Stimulated activated CD4-positive, alpha-beta T cell treated with anti-CD3 and anti-CD28 coated beads, TNF-alpha, amount 100 ng/mL, for 1 hour (primary cell): ENCODE measurements at places on chromosomes 7 and 10.
A peak's percentile ranks its signal among the peaks of the same experiment; 100 is the strongest.

GRCh38 chr7:2958416-2959102 is 85.1 kb downstream of the CARD11 start:
- DNase-seq, result no peak

DNA sequence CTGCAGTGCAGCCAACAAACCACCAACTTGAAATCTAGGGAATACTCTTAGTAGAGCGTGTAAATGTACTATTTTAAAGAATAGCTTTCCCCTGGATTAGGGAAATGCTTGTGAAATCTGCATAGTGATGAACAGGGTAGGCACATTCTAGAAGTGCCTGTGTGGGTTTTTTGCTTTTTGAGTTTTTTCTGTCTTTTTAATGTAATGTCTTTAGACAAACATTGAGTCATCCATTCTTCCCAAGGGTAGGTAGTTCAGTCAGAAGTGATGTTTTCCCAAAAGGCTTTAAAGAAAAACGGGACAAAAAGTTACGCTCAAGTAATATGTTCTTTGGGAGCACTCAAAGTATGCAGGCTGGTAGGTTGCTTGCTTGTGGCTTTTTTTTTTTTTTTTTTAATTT is 130.0 kb downstream of the AUTS2 start:
- DNase-seq, result no peak

GRCh38 chr7:75642810-75643486 is 95.8 kb downstream of the HIP1 start:
- DNase-seq, result peak; percentile 30

DNA sequence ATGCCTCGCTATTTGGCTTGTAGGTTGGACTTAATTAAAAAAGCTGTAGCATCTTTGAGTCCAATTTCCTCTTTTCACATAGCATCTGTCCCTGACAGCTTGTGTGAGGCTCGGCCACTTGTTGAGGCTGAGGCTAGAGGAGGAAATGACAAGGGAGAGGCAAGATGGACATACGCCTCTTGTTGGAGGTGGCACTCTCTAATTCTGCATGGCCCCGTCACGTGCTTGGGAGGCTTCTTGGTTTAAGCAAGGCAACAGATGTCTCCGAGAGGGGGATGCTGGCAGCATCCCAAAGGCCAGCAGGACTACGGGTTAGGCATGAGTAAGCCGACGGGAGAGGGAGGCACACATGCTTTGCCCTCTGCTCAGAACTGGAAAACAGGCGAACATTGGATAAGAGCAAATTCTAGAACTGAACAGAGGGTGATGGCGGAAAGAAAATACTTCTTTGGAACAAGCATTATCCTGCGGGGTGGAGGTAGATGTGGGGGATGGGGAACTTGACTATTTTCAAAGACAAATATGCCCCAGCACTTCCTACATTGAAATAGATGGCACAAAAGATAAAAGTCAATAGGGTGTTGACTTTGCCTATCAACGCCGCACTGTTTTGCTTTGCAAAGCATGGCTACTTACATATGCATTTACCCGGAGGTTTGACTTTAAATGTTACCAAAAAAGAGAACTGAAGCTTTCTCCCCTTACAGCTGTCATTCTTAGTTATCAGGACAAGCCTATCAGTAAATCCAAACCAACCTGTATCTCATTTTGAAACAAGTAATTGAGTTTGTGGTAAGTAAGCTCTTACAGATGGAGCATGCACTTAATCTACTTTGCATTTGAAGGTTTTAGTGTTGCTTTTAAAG is 94.8 kb downstream of the CHN2 start:
- no peak for DNase-seq

- no peak for DNase-seq
Observed at GRCh38 chr7:22814261-22815208, 8.1 kb downstream of the TOMM7 start.

GRCh38 chr7:913736-914520 is 37.6 kb downstream of the GET4 start:
- DNase-seq, result no peak

DNA sequence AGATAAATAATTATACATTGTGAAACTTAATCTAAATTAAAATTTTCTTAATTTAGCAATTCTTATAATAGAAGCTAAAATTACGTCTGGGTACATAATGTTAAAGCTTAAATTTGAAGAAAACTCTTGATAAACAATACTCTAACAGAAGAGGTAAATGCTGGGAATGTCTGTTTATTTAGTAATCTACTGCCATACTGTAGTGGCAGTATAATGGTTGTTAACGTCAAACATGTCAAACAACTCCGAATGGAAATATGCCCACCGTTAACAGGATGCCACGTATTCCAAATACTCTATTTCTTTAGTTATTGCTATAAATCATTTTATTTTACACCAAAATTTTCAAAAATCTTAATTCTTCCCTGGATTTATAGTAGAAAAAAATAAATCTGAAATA is 40.0 kb upstream of the PTPN12 start:
- no peak for DNase-seq

- DNase-seq, result no peak
Observed at GRCh38 chr7:74263399-74264120, 9.4 kb upstream of the RFC2 start.

- DNase-seq, result peak; percentile 24
Observed at GRCh38 chr7:44240983-44241510, 40.3 kb downstream of the YKT6 start.

DNA sequence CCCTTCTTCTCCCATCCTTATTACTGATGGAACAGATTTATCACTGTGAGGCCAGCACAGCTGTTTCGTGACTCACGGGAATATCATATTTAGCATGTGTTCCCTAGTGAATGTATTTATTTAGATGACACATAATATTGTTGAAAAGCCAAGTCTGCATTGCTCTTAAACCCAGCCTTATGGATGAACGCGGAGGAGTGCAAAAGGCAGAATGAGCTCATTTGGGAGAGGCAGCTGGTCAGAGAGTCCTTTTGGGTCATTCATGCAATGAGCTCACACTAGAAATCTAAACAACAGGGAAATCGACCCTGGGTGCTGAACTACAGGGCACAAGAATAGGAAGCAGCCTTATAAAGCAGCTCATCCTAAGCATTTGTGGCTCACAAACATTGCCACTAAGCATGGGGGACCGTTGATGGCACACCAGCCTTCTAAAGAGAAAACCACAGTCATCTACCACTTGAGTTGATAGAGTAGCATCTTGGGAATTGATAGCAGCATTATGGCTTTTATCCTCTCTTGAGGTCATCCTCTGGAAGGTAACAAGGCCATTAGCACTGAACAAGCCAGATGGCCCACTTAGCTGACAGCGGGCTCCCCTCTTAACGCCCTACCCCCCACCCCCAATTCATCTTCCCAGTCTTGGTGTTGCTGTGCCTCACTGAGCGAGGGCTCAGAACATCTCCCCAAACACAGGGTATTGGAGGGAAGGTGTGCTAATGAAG is 32.9 kb upstream of the SDK1 start:
- DNase-seq, result no peak

- no peak for DNase-seq
Observed at GRCh38 chr7:92058040-92058439, 76.2 kb downstream of the CYP51A1 start.

GRCh38 chr7:15214976-15215375 is 312.4 kb upstream of the DGKB start:
- DNase-seq, result no peak

GRCh38 chr10:3043512-3044368 is 23.6 kb upstream of the PFKP start:
- DNase-seq, result no peak

DNA sequence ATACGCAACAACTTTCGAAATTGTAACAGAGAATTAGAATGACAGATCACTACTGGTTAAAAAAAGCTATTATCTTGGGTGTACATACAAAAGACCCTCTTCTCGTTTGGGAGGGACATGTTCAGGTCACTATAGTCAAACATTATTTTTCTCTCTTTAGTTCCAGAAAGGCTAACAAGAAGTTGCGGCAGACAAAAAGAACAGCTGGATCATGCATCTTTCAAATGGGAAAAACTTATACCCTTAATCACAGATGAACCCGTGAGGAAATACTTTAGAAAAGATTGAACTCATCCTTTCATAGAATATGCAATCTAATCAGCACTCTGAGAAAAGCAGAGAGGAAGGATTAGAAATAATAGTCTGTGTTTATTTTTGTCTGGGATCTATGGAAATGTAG is 72.5 kb downstream of the EVX1 start:
- no peak for DNase-seq

DNA sequence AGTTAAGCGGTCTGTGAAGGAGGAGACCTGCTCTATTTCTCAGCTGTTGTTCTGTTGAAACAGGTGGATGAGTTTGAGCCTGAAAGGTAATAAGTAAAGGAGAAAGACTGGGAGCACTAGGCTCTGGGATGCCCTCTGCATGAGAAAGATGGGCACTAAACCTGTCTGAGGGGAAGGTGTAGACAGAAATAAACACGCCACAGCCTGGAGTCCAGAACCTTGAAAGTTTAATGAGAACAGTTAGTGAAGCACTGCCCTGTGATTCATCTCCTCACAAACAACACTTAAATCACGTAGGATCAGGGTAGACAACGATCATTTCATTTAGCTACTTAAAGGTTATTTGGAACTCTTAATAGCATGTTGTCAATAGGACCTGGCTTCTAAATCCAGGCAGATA is 193.1 kb downstream of the PHTF2 start:
- DNase-seq, result no peak

DNA sequence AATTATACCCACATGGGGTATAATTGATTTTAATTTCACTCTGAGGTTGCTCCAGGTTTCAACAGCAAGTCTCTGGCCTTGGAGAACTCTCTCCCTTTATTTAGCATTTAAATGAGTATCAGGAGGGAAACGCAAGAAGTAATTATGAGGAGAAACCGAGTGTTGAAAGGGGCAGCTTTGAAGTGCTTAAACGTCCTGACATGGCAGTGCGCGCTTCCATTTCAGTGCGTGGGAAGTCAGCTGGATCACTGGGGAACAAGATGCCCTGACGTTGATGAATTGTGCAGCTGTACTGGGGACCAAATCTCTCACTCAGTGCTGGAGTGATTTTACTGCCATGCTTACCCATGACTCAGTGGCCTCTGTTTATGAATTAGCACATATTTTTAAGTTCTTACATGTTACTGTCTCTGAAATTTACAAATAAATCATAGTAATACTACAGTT is 106.0 kb upstream of the PRR15 start:
- DNase-seq, result no peak

DNA sequence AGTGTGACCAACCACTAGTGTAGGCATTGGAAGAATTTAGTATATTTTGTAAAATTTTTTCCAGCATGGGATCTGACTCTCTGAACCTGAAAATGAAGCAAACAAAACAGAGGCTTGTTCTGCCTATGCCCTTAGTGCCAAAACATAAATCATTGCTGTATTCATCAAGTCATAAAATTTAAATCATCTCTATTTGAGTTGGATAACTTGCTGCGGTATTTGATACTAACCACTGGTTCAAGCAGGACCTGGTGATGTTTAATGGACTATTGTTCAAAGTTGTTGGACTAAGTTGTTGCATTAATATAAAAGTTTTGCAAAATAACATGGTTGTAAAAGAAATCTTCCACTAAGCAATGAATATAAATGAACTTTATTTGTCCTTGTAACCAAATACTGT is 19.8 kb upstream of the RPA3 start:
- DNase-seq, result no peak

DNA sequence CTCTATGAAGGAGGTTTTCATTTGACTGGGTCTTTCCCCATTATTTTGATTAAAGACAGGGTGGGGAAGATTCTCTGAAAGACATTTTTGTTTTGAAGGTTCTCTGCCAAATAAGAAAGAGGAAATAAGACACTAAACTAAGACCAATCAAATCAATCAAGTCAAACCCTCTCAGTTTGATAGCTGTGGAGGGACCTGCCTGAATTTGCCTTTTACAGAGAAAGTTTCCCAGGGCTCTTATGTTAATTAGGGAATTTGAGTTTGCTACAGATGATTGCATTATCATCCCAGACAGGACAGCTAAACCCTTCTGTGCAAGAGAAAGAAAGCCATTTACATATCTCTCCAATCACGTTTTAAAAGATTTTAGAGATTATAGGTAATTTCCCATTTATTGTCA is 80.0 kb downstream of the CSTF2T start:
- DNase-seq, result no peak

- no peak for DNase-seq
Observed at GRCh38 chr7:116455499-116455898, 44.0 kb upstream of the CAV2 start.

DNA sequence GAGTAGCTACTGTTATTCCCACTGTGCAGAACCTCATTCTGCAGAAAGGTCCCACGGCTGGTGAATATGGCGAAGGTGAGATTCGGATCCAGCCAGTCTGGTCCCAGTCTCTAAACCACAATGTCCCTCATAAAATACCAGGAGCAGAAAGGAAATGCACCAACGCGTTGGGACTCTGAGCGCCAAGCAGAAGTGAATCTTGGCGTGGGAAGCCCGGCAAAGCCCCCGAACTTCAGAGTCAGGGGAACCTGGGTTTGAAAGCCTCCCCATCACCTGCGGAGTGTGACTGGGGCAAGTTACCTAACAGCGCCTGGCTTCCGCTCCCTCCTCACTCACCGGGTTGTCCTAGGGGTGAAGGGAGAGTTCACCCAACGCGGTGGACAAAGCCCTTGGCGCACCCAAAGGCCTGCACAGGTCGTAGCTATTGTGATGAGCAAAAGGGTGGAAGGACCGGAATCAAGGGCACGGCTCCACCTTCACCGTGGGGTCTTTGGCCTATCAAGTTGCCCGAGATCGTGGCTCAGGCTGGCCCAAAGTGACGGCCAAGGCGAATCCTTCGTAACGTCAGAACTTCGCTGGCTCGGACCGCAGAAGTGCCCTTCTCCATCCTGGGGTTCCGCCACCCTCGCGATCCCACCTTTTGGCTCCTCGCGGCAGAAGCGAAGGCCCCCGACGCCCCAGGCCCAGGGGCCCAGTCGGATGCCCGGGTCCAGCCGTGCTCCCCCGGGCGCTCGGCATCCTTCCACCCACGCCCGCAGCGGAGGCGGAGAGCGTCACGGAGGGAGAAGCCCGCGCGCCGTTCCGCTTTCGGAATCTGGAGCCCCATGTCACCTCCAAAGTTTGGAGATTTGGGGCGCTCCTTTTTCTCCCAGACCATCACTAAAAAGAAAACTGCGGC is 811 bp downstream of the RGS10 start:
- no peak for DNase-seq

DNA sequence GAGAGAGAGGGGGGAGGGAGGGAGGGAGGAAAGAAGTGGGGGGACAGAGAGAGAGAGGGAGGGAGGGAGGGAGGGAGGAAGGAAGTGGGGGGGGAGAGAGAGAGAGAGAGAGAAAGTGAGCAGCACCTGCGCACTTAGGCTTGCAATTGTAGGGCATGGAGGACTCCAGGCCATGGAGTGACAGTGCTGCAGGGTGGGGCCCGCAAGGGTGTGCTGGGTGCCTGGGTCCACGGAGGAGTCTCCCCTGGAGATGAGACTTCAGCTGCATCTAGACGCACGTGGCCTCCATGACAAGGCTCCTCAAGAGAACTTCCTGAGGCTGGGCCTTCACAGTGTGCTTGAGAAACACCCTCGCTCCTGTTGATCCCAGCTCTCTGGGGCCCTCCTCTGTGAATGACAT is 44.5 kb downstream of the CLRN3 start:
- no peak for DNase-seq

DNA sequence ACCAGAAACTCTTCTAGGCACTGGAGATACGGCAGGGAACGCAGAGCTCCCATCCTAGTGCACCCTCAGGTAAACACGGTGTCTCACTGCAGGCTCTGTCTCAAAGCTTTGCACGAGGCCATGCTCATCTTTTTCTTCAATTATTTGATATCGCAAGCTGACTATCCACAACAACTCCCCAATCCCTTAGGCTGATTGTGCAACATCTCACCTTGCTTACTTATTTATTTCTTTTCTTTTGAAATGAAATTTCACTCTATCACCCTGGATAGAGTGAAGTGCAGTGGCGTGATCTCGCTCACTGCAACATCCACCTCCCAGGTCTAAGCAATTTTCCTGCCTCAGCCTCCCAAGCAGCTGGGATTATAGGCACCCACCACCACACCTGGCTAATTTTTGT is 12.4 kb downstream of the ITIH2 start:
- no peak for DNase-seq
